GM04503 (cell line): ENCODE measurements at places on chromosomes 3 and 15.

- DNase-seq = no peak
Observed at GRCh38 chr3:115986555-115987207, 363.4 kb downstream of the GAP43 start.

DNA sequence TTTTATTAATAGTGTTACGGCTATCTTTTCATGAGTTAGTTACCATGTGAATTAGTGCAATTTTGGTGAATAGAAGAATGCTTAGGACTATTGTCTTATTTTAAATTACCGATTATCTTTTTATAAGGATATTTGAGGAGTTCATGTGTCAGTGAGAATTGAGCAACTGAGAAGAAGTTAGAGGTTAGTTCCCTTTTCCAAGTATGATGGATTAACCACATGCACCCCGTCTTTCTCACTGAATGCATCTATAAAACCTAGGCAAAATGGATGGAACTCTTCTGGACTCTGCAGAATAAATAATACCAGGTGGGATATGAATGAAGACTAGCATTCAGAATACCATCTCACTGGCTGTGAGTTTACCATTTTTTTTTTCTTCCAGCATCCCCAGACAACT lies 74.3 kb downstream of the TCF12 start:
- DNase-seq = no peak

- no peak for DNase-seq
Observed at GRCh38 chr3:54433846-54434245, 311.5 kb downstream of the CACNA2D3 start.

GRCh38 chr3:24472358-24472757 lies 22.3 kb downstream of the THRB start:
- no peak for DNase-seq

DNA sequence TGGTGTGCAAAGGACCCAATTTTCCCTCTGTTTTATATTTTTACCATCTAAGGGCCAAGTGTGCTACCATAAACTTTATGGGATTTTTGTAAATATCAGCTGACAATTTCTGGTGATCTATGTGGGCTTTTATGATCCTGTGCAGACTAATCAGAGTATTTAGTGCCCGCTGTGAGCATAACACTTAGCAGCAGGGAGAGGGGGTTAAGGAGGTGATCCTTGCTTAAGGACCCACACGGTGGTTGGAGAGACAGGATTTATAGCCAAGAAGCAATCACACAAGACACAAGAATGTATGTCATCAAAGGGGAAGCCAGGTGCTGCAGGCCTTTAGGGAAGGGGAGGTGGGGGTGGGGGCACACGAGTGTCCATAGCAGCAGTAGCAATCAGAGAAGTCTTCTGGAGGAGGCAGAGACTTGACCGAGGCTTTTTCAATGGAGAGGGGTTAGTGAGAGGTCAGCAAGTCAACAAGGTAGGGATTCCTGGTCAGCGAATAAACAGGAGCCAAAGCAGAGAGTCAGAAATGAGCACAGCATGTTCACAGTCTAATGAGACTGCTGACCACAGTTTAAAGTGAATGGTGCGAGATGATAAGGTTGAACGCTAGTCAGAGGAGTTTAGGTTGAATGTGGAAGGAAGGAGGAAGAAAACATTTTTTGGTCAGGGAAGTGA lies 4.5 kb upstream of the CACNA1D start:
- DNase-seq = no peak

DNA sequence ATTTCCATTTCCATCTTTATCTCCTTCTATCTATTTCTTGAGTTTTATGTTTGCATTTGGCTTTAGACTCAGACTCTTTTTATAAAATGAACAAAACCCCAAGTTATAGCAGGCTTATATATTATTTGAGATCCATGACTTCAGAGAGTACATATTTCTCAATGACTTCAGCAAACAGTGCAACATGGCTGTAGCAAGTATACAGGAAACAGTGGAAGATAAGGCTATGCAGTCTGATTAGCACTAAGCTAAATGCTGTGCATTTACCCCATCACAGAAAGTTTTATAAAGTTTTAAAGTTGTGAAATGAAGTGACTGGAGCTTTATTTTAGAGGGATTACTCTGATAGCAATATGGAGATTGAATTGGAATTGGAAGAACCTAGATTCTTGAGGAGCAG lies 463.5 kb upstream of the TGFBR2 start:
- DNase-seq = no peak

GRCh38 chr3:108462899-108463298 lies 47.5 kb downstream of the MYH15 start:
- no peak for DNase-seq

GRCh38 chr3:67012564-67012963 lies 14.5 kb downstream of the KBTBD8 start:
- no peak for DNase-seq

DNA sequence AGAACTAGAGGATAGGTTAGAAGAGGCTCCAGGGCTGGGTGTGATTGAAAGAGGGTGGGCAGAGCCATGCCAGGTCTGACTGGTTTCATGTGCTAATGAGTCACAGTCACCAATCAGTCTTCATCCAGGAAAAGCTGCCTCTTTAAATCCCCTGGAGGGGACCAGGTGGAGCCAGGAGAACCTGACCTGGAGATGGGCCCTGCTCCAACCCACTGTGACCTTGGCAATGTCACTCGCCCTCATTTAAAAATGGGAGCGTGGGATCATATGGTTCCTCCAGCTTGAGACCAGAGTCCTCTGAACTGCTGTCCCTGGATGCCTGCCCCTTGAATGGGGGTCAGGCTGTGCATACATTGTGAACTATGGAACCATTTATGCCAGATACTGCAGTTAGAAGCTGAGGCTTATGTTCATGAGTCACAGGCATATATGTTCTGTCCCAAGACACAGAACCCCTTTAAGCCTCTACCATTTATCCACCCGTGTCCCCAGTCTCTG lies 23.0 kb downstream of the HES1 start:
- no peak for DNase-seq

- DNase-seq = no peak
Observed at GRCh38 chr3:169780742-169781141, 7.5 kb downstream of the MYNN start.

- no peak for DNase-seq
Observed at GRCh38 chr3:192445770-192446644, 281.3 kb downstream of the FGF12 start.

- DNase-seq = no peak
Observed at GRCh38 chr15:95129574-95129973, 898.2 kb downstream of the MCTP2 start.

- peak; percentile 51 for DNase-seq
Observed at GRCh38 chr3:71551311-71551919, 32.1 kb downstream of the FOXP1 start.

GRCh38 chr3:149532489-149533180 lies 58.1 kb downstream of the TM4SF4 start:
- DNase-seq = no peak

- no peak for DNase-seq
Observed at GRCh38 chr3:80234706-80235105, 466.9 kb upstream of the ROBO1 start.

DNA sequence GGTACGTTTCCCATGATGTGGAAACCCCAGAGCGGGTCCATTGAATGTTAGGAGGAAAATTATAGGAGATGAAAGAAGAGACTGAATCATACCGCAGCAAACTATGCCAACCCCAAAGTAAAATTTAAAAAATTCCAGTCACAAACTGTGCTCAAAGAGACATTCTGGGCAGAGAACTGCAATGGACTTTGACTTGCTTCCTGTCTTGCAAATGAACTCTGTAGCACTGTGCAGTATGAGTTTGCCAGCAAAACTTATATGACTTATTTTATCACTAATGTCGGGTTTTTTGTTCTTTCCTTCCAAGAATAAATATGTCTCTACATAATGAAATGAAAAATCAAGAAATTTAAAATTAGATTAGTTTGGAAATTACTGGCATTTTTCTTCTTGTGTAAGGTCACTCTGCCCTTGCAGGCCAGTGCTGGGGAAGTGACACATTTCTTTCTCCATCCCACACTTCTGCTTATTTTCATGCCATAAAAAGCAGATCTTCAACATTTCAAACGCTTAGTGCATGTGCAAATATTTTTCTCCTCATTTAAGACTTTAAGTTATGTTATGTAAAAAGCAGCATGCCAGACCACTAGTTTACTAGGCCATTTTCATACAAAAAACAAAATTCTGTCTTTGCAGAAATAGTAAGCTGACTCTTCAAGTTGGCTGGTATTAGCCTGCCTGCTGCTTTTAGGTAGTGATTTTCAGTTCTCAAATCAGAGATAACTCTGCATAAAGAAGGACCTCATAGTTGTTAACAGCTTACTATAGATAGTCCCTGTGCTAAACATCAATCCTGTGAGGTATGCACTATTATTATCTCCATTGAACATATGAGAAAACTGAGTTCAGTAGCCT lies 32.2 kb upstream of the SSR3 start:
- DNase-seq = no peak
